Adrenal gland (tissue), 19 donors: ENCODE measurements at places on chromosomes 4 and X.

- DNase-seq = no peak
- no peak overlapping the region for H3K4me3 ChIP-seq
- H3K27ac ChIP-seq = no peak overlapping the region
- no peaks in the 10 kb centered on the region for H3K36me3 ChIP-seq
- no peaks in the 10 kb centered on the region for H3K4me1 ChIP-seq
- peaks cover 12% of the 10 kb centered on the region for H3K27me3 ChIP-seq
Observed at GRCh38 chrX:67718926-67719325, 175.1 kb downstream of the AR start.

GRCh38 chr4:164384416-164384815 lies 369.5 kb upstream of the SMIM31 start:
- no peaks in the 10 kb centered on the region for H3K36me3 ChIP-seq
- no peak overlapping the region for H3K4me3 ChIP-seq
- no peak for DNase-seq
- no peaks in the 10 kb centered on the region for H3K4me1 ChIP-seq
- H3K27ac ChIP-seq = no peak overlapping the region
- H3K27me3 ChIP-seq = peaks cover 11% of the 10 kb centered on the region

DNA sequence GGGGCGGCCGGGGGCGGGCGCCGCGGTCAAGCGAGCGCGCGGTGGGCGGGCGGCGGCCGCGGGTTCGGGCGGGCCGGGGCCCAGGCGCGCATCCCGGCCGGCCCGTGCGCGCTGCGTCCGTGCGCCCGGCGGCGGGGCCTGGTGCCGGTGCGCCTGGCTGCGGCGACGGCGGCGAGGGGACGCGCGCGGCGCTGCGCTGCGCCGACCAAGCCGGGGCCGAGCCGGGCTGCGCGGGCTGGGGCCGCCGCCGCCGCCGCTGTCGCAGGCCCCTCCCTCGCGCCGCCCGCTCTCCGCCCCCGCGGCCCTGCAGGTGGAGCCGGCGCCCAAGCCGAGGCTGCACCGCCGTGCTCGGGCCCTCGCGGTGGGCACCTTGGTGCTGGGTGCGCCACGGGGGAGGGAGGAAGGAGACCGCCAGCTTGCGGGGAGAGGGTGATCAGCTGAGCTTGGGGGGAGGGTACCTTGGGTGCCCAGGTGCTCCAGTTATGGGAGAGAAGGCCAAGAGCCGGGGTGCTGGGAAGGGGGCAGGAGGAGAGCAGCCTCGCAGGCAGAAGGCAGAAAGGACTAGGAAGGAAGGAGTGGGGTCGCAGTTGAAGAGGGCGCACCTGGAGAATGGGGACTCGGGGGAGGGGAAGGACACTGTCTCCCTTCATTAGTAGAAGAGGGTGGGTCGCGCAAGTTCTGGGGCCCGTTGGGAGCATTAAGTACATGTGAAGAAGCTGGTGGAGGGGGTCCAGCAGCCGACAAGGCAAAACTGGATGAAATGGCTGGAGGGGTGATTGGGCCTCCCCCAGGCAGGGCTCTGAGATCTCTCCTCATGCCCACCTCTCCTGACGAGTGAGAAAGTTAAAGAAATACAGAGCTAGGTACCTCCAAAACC lies at the start of gene PPP2R2C:
PPP2R2C (minus strand) TSS at position 228 of the 877 bp plus-strand sequence. CDS start 385 bp downstream, outside the sequence.
- DNase-seq = peak; percentile 48
- no peak within 1 kb of the TSS for H3K27ac ChIP-seq

DNA sequence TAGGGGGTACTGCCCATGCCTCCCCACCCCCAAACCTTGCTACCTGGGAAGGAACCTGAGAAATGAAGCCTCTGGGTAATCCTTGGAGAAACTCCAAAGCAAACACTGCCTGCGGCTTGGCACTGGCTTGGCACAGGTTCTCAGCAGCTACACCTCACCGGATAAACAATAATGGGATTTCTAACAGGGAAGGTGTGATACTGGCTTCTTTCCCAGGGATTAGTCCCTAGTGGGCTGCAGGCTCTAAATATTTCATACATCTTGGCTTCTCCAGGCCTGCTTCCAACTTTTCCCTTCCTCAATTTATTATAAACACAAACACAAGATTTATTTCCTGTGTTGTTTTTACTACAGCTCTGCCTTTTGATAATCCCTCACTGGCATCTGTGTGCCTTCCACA lies 12.5 kb downstream of the SEC24D start:
- no peak for DNase-seq
- H3K27ac ChIP-seq = no peak overlapping the region
- no peaks in the 10 kb centered on the region for H3K4me1 ChIP-seq
- no peaks in the 10 kb centered on the region for H3K27me3 ChIP-seq
- no peak overlapping the region for H3K4me3 ChIP-seq

- no peak overlapping the region for H3K27ac ChIP-seq
- H3K36me3 ChIP-seq = no peaks in the 10 kb centered on the region
- H3K4me3 ChIP-seq = no peak overlapping the region
- H3K4me1 ChIP-seq = peaks cover 48% of the 10 kb centered on the region
- DNase-seq = no peak
Observed at GRCh38 chr4:1207157-1207470, 34.7 kb upstream of the SPON2 start.

DNA sequence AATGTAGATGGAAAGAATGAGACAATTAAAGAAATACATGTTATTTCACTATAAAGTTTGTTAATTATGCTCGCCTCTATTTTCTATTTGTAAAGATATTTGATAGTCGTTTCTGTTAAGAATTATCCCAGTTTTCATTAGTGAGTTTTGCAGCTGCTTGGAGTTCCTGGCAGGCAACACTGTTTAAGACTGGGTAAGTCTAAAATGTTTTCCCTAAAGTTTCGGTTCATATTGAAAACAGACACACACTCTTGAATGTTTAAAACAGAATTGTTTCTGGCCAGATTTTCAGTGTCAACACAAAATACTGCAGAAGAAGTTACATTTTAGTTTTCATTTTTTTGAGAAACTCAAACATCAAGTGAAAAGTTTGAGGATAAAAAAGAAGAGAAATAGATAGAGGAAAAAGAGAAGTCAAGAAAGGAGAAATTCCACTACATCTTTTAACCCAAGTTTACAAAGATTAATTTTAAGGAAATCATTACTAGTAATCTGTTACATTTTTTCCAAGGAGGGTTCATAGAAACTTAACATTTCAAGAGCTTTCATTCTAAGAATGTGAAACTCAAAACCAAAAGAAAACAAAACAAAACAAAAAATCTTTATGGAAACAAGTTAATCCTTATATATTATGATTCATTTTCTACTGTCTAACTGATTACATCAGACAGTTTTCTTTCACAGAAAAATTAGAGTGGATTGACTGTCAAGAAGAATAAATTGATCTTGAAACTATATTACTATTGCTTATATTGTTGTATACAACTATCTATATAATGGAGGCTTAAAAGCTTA lies 305.5 kb downstream of the FAT4 start:
- H3K27ac ChIP-seq = no peak overlapping the region
- H3K27me3 ChIP-seq = no peaks in the 10 kb centered on the region

DNA sequence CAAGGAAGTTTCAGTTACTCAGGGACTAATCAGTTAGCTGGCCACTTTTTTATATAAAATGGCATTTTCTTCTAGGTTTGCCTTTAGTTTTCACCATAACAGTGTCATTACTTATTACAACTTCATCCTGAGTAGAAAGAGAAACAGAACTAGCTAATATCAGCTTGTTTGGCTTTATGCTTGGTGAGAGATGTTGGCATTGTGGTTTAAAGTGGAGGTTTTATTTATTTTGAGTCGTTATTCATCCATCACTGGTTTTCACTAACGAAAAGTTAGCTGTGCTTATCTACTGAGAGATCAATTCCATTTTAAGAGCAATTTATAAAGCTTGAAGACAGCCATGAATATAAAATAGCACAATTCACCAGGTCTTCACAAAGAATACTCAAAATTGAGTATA lies 714.5 kb downstream of the GRID2 start:
- no peak overlapping the region for H3K27ac ChIP-seq
- no peaks in the 10 kb centered on the region for H3K36me3 ChIP-seq
- DNase-seq = no peak
- H3K4me3 ChIP-seq = no peak overlapping the region
- H3K27me3 ChIP-seq = no peaks in the 10 kb centered on the region

DNA sequence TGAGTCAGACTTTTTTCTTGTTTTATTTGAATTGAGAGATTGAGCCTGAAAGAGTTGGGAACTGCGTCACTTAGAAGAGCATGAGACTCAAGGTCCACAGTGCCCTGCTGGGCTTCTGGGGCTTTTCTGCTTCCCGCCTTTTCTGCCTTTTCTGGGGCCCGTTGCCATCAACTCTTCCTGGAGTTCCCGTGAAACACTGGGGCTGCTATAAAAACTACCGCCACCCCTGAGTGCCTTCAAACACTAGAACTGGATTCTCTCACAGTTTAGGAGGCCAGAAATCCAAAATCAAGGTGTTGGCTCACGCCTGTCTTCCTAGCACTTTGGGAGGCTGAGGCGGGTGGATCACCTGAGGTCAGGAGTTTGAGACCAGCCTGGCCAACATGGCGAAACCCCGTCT lies 49.8 kb downstream of the RWDD4 start:
- H3K27ac ChIP-seq = no peak overlapping the region
- H3K27me3 ChIP-seq = no peaks in the 10 kb centered on the region
- no peaks in the 10 kb centered on the region for H3K36me3 ChIP-seq
- no peaks in the 10 kb centered on the region for H3K4me1 ChIP-seq
- H3K4me3 ChIP-seq = no peak overlapping the region
- DNase-seq = no peak

DNA sequence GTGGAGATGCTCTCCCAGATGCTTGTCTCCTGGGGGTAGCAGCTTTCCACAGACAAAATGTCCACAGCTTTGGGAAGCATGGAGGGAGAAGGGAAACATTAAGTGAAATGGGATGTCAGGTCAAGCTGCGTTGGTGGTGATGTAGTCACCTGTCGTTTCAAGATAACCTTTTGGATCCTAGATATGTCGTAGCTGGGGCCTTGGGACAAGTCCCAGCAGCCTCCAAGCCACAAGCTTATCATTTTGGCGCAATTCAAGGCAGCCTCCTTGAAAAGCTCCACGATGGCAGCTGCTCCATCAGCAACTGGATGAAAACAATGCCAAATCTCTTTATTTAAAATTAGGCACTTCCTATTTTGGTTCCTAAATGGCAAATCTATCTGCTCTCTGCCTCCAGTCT lies 52.0 kb downstream of the RTL9 start:
- DNase-seq = no peak
- no peak overlapping the region for H3K27ac ChIP-seq
- H3K36me3 ChIP-seq = no peaks in the 10 kb centered on the region
- no peaks in the 10 kb centered on the region for H3K27me3 ChIP-seq
- H3K4me1 ChIP-seq = no peaks in the 10 kb centered on the region
